Adrenal gland (tissue), 19 donors: ENCODE measurements at places on chromosomes 4 and X.

DNA sequence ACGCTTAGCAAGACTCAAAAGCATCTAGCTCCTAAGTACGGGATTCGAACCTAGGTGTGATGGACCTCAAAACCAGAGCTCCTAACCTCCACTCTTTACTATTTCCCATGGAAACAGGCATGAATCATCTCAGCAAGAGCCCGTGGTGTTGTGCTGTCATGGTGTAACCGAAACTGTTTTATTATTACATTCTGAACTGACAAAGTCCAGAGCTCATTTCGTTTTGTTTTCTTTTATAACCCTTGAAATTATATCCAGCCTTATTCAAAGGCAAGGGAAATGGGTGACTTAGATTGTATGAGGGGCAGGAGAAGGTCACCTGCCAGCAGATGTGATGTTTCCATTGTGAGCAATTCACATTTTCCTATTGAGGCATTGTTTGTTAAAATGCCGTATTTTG lies 301.1 kb downstream of the FRMPD4 start:
- DNase-seq: no peak

GRCh38 chr4:97238956-97239666 lies 904.2 kb downstream of the STPG2 start:
- DNase-seq: no peak

DNA sequence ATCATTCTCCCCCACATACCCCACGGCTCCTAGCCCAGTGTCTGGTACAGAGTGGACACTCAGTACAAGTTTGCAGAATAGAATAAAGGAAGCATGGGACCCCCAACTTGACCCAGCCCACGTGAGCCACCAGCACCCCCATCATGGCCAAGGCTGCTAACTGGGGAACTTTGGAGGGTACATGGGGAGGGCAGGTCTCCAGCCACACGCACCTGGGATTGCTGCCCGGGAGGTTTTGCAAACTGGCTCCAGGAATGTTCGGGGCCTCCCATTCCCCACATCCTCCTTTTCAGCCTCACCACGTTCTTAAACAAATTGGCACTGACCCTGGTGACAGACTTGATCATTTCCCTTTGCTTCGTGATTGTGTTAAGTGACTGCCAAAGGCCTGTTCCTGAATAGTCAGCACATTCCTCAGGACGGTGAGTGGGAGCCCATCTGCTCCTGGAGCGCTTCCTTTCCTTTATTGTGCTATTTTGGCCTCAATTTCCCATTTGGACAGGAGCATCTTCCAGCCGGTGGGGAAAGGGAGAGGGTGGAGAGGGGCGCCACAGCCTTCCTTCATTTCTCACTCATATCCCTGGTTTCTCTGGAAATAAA lies 18.7 kb upstream of the XPNPEP2 start:
- DNase-seq: no peak

DNA sequence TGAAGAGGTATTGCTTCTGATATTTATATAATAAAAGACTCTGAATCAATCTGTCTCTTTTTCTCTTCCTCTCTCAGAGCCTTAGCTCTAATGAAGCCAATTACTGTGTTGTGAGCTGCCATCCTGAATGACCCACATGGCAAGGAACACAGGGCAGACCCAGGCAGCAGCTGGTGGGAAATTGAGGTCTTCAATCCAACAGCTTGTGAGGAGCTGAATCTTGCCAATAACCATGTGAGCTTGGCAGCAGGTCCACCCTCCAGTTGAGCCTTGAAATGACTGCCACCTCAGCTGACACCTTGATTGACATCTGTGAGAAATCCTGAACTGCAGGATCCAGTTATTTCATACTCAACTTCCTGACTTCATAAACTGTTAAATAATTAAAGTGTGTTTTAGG lies 149.4 kb downstream of the NDST4 start:
- DNase-seq: no peak

- DNase-seq: no peak
Measured at GRCh38 chr4:75371915-75372314, 142.3 kb downstream of the RCHY1 start.
